ENCODE measurements at places on chromosomes 5 and 9.

- DNase-seq: no peak
Measured at GRCh38 chr9:76932757-76933156, 26.8 kb upstream of the PRUNE2 start.

- DNase-seq: no peak
Measured at GRCh38 chr9:135814421-135815095, 92.8 kb downstream of the CAMSAP1 start.

- DNase-seq: peak; percentile 21
Measured at GRCh38 chr5:13771011-13771571, 173.4 kb downstream of the DNAH5 start.

- no peak for DNase-seq
Measured at GRCh38 chr5:17991775-17992174, 357.5 kb downstream of the TAF11L14 start.

- no peak for DNase-seq
Measured at GRCh38 chr5:170880084-170880483, 18.3 kb downstream of the RANBP17 start.

DNA sequence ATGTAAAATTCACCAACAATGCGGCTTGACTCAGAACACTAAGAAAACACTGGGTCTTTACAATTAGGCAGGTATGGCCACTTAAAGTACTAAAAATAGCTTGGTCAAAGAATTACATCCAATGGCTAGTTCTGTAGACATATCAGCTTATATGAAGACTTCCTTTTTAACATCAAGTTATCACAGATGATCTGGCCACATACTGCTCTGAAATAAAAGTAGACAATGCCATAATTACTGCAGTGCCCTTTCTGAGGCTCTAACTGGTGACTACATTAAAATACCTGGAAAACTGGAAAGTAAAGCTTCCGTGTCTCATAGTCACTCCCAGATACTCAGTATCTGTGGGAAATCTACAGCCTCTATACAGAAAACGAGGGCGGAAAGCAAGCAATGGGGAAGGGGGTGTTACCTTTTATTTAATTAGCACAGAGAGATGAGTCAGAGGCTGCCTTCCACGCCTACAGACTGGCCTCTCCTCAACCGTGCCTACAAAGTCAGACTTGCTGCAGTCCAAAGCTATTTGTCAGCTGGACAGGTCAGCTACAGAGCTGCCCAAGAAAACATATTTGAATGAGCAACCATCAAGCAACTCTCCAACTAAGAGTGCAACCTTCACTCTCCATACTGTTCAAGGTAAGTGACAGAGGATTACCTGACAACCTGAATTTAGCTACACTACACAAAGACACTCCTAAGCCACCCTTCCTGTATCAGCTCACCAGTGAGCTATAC, 8.7 kb downstream of the SERINC5 start:
- DNase-seq: peak; percentile 85

GRCh38 chr5:176573564-176574296, 24.6 kb downstream of the CDHR2 start:
- peak; percentile 36 for DNase-seq

DNA sequence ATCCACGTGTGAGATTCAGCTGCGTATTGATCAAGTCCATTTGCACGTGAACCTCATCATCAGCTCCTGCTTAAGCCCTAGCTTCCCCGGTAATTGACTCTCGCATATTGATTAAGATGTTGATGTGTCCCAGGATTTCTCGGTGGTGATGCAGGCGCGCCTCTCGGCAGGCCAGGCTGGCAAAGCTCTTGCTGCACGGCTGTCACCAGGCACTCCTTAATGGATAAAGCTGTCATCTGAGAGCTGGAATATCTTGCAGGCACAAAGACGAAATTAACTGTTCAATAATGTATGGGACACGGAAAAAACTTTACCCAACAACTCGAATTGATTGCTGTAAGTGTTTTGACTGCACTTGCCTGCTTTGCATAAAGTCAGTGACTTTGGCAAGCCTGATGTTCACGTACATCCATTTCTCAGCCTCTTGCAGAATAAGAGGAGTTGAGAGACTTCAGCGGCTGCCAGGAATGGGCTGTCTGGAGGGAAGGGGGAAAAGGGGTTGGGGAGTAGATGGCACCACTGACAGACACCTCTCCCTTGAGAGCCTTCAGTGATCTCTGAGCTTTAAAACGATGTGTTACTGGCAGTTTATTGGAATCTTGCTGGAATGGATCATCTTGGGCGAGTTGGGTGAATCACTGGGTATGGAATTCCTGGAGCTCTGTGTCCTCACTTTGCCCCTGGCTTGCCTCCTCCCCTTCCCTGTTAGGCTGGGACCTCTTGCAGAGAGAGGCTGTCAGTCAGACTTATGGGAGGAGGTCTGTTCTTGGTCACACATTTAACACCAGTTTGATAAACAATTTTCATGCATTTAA, 650.3 kb downstream of the CCDC171 start:
- peak; percentile 93 for DNase-seq

GRCh38 chr9:71106992-71107391, 14.4 kb downstream of the TRPM3 start:
- DNase-seq: no peak

DNA sequence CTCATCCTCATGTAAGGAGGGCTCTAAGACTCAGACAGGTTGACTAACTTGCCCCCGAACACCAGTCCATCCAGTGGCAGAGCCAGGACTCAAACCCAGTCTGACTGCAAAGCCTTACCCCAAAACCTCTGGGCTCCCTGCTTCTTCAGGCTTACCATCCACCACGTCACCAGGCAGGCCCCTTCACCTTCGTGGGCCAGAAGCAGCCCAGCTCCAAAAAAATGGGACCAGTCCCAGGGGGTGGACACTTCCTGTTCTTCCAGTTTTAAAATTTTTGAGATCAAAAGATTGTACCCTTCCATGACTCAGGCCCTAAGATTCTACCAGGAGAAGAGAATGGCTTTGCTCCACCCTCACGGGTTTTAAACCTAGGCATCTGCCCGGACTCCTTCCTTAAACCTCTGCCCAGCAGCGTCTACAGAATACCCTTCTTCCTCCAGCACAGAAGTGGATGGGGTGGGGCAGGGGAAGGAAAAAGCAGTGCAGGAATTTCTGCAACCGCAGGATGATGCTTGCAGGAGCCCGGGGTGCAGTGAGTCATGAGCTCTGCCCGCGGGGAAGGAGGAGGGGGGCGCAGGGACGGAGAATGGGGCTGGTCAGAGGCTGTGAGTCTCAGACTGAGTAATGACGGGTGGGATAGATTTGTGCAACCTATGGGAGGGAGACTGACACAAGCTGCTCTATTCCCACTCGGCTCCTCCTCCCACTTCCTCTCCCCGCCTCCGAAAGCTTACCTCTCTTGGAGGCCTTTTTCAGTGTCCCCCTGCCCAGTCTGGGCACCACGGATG, 50.4 kb upstream of the STXBP1 start:
- peak; percentile 100 for DNase-seq

DNA sequence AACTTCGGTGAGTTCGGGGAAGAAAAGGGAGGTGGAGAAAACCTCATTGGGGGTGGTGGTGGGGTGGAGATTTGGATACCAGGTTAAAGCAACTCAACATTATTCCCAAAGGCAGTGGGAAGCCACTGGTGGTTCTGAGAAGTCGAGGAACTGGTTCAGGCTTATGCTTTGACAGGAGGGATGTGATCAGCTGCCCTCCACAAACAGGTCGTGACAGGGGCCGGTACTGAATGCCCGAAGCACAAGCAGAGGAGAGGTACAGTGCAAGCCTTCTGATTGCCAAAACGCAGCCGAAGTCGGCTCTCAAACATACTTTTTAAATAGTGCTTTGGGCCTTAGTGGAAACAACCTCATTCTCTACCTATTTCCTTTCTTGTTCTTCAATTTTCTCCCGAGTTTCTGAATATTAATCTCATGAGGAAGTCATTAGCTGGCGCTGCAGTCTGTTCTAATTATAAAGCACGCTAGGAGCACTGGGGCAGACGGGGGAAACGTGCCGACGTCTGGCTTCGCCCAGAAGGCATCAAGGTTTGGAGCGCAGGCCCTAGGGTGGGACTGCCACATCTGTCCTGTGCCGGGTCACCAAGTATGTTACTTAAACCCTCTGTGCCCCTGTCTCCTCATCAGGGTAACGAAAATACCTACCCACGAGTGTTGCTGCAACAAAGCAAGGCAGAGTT, 27.3 kb downstream of the SHB start:
- no peak for DNase-seq

GRCh38 chr5:128674837-128675446, 136.9 kb upstream of the FBN2 start:
- peak; percentile 51 for DNase-seq

DNA sequence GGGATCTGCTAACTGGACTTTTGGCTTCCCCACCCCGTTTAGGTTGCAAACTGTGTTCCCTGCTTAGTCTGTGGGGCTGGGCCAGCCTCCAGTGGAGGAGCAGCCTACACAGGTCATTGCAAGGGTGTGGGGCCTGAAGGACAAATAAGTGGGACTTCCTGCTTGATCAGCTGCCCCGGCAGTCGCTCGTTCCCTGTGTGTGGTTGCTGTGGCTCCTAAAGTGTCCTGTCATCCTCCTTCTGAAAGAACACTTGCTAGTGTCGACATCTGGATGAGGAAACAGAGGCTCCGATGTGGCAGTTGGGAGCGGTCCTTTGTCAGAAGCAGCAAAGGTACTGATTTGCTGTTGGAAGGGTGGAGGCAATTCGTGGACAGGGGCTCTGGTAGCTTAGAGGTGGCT, 88.9 kb upstream of the TBCA start:
- DNase-seq: no peak

DNA sequence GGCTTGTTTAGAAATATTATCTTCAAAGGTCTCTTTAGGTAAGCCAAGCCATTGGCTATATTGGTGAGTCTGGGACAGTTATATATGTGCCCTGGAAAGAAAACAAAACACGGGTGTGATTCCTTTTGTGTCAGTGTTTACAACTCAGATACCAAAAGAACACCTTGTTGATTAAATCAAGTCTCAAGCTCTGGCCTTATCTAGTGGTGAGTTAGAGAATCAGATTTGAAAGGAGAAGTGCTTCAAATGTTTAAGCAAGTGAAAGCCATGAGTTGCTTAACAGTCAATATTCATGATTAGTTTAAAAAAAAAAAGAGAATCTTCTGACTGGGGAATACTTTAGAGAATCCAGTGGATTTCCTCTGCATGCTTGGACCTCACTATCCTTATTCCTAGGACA, 68.3 kb downstream of the IQGAP2 start:
- DNase-seq: no peak

DNA sequence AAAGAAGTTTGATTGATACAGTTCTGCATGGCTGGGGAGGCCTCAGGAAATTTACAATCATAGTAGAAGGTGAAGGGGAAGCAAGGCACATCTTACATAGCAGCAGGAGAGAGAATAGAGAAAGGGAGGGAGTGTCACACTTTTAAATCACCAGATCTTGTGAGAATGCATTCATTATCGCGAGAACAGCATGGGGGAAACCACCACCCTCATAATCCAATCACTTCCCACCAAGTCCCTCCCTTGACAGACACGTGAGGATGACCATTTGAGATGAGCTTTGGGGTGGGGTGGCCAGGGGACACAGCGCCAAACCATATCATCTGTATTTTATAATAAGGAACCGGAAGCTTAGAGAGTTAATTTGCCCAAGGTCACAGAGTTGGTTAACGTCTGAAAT, 13.7 kb upstream of the FOCAD start:
- DNase-seq: no peak

- DNase-seq: peak; percentile 23
Measured at GRCh38 chr5:17056141-17056631, 120.1 kb upstream of the MYO10 start.

GRCh38 chr5:95084757-95085156, 200.1 kb downstream of the MCTP1 start:
- DNase-seq: no peak

DNA sequence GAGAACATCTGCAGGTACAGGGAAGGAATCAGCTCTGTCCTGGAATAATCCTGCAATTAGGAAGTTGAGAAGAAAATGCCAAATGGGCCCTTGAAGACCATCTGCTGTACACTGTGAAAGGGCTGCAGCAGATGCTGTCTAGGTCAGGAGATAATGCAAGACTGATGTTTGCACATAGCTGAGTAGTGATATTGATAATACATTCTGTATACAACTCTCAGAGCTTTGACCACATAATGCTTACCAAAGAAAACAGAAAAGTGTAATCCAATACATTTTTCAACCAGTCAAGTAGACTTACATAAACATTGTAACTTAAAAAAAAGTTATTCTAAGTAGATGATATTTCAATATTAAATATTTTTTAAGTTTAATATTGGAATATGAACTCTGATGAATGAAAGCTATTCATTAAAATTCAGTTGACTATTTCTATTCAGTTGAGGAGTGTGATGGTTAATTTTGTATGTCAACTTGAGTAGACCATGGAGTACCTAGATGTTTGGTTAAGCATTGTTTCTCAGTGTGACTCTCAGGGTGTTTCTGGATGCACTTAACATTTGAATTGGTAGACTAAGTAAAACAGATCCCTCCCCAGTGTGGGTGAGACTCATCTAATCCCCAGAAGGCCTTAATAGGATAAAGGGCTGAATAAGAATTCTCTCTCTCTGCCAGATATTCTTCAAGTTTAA, 380.1 kb upstream of the PRR16 start:
- DNase-seq: no peak

- DNase-seq: no peak
Measured at GRCh38 chr5:62560786-62561185, 17.8 kb upstream of the LRRC70 start.

DNA sequence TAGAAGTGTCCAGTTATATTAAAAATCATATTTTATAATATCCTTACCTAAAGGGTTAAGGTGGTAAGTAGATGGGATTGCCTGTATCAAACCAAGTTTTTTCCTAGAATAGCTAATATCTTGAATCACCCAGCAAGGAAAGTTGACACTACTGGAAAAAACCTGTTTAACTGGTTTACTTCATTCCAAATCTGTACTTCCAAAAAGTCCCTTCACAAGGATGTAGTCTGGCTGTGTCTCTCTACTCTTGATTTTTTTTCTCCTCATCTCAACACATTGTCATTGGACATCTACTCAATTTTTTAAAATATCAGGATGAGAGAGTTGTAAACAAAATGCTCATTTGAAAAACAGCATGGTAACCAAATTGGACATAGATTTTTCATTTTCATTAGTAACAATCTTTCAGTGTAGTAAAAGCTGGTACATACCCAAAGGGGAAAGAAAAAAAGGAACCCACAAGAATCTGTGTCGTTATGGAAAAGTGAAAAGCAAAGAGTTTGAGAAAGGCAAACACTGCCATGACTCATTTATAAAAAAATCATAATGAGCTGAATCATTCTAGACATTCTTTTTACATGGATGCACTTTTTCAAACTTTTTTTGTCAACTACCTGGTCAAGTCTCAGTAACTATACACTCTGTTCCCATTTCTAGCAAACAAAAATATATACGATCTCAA, 173.5 kb downstream of the GLIS3 start:
- DNase-seq: peak; percentile 88

- DNase-seq: peak; percentile 71
Measured at GRCh38 chr9:15606643-15607472, 54.0 kb downstream of the CCDC171 start.

DNA sequence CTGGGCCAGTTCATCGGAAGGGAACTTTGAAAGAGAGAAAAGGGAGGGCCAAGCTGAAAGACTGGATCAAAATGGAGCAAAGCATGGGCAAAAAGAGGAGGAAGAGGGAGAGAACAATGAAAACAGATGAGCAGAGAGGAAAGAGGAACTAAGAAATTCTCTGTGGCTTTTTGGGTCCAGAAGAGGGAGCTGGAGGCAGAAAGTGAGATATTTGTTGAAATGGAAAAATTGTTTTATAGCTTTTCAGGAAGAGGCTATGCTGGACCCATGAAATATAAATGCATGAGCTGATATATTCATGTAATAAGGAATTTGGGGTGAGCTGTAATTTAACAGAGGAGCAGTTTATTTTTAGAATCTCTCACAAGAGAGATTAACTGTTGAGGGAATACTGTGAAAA, 457.3 kb downstream of the DMAC1 start:
- DNase-seq: no peak
